ENCODE measurements at places on chromosomes 2 and 18.
A peak's percentile ranks its signal among the peaks of the same experiment; 100 is the strongest.

DNA sequence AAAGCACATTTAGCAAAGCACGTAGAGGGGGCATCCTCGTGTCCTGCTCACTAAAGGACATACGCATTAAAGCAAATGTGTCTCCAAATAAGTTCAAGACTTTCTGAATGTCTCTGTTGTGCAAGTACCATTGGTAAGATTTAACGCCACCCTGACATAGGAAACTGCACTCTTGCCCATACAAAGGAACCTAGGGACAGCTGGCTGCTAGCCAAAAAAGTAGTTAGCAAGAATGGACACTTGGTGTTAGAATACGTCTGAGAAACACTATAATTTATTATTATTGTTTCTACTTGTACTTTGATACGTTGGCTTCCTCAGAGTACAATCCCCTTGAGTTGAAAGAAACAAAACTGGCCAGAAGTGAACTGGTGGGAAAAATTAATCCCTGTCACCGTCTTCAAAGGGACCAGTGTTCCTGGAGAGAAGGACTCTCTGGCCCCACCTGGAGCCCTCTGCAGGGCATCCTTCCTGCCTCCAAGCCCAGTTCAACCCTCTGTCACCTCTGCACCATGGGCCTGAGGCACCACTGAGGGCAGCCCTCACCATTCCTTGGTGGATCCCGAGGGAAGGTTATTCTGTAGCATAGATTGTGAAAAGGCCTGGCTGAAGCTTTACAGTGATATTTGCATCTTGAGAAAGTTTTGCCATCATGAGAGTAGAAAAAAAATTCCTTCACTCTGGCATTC is 51.4 kb upstream of the APCDD1 start:
- no peak for DNase-seq

GRCh38 chr18:59340817-59341216 is 18.2 kb downstream of the LMAN1 start:
- no peak for DNase-seq

- DNase-seq, result no peak
Measured at GRCh38 chr2:1618191-1618961, 125.9 kb downstream of the PXDN start.

- DNase-seq, result peak; percentile 96
Measured at GRCh38 chr2:238883421-238883901, 35.6 kb downstream of the TWIST2 start.

- DNase-seq, result peak; percentile 80
Measured at GRCh38 chr2:119218478-119219064, 5.1 kb upstream of the STEAP3 start.

- no peak for DNase-seq
Measured at GRCh38 chr2:3487028-3487425, 32.3 kb downstream of the ADI1 start.

- DNase-seq, result no peak
Measured at GRCh38 chr2:240718896-240719490, 27.3 kb downstream of the AQP12A start.

DNA sequence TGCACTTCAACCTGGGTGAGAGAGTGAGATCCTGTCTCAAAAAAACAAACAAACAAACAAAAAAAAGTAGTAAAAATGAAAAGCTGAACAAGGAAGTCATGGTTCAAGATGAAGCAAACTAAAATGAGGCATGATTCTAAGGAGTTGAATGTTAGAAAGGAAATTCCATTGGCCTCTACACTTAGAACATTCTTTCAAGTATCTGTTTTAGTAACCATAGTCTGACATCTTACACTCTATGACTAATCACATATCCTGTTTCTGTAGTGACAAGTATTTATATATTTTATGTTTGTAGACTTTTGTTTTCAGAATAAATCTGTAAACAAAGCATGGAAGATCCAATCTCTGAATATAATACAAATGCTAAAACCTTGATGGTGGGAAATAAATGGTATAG is 164.1 kb downstream of the KIAA1328 start:
- DNase-seq, result peak; percentile 15

- DNase-seq, result no peak
Measured at GRCh38 chr2:96591494-96591893, 46.6 kb downstream of the KANSL3 start.

- DNase-seq, result no peak
Measured at GRCh38 chr2:207216457-207216856, 50.7 kb upstream of the KLF7 start.
